ENCODE measurements at places on chromosomes 1 and 21.

DNA sequence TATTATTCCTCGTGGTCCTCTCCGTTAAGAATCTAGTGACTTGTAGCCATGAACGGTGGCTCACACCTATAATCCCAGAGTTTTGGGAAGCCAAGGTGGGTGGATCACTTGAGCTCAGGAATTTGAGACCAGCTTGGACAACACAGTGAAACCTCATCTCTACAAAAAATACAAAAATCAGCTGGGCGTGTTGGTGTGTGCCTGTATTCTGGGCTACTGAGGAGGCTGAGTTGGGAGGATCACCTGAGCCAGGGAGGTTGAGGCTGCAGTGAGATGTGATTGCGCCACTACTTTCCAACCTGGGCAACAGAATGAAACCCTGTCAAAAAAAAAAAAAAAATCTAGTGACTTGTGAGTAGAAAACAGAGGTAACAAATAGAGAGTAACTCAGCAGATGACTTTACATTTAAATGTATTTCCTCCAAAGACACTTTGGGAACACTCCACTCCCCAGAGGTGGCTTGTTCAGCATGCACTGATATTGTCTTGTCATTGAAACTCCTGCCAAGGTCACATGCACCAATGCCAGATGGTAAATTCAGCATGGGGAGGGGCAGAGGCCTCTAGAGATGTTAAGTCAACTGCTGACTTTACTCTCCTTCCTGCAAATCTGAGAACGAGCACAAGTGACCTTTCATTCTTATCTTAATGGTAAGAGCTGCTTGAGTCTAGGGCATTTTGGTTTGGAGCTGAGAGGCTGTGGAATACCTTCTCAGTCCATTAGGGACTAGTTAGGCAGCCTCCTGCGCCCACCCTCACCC, 24.9 kb downstream of the CCDC185 start:
- no peak for DNase-seq

GRCh38 chr1:198967566-198967965, 328.7 kb downstream of the PTPRC start:
- no peak for DNase-seq

GRCh38 chr1:2632051-2632430, 775 bp downstream of the MMEL1 start:
- DNase-seq: no peak

- DNase-seq: no peak
Observed at GRCh38 chr1:228781161-228781808, 46.0 kb downstream of the RHOU start.

- DNase-seq: no peak
Observed at GRCh38 chr1:156191292-156191964, 2.5 kb upstream of the SLC25A44 start.

- DNase-seq: no peak
Observed at GRCh38 chr1:206970446-206970845, at the start of gene FCAMR. FCAMR (minus strand) TSS chr1:206970460; CDS start chr1:206970125, 335 bp downstream.

- DNase-seq: no peak
Observed at GRCh38 chr21:31119199-31119598, 80.9 kb upstream of the KRTAP19-8 start.

DNA sequence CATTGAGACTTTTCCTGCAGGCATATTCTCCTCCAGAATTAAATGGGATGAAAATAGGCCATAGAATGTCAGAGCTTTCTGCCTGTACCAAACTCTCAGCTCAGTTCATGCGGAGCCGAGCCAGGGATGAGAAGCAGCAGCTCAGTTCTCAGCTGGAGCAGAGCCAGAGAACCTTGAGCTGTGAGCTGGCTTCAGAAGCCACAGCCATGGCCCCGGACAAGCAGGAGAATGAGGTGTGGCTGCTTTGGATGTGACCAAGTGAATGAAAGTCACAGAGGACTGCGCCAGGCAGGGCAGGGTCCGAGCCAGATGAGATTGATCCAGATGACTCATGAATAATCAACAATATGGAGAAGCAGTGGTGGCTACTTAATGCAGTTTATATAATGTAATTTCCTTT, 633.8 kb downstream of the NCAM2 start:
- no peak for DNase-seq

GRCh38 chr1:222711319-222712252, 705 bp downstream of the AIDA start:
- peak; percentile 60 for DNase-seq

DNA sequence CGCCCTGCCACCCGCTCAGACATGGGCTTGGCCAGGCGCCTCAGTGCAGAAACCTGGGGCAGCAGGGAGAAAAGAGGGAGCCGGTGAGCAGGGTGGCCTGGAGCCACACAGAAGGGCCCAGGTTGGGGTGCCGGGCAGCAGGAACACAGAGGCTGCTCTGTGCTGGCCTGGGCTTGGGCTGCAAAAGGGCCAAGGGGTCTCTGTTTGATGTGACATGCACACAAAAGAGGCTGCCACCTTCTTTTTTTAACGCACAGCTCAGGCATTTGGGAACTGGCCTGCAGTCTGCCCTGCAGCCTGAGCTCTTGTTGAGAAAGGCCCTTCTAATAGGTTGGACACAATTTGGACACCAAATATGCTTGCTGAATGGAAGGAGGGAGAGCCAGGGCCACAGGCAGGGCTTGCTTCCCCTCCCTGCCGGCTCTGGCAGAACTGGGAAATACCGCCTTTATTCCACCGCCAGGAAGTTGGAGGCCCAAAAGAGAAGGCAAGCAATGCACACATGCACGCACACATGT, 32.4 kb downstream of the KIF21B start:
- DNase-seq: no peak

DNA sequence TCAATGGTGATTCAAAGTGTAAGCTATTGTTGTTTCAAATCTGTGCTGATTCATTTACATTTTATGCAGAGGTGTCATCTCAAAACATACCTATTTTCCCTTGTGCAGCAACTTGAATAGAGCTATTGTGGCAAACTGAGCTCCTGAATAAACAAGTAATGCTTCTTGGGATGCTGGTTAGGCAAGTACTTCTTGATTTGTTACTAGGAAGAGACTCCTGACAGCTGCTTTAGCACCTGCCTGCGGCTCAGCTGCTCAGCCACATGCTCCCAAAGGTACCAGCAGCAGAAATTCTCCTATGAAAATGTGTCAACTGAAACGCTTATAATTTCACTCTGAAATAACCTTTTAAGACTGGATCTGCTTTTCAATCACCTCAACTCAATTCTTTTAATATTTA, 352.3 kb downstream of the RYR2 start:
- no peak for DNase-seq
